Muscle of leg (tissue), 16 donors: ENCODE measurements at places on chromosomes 12 and 14.
A peak's percentile ranks its signal among the peaks of the same experiment; 100 is the strongest.

DNA sequence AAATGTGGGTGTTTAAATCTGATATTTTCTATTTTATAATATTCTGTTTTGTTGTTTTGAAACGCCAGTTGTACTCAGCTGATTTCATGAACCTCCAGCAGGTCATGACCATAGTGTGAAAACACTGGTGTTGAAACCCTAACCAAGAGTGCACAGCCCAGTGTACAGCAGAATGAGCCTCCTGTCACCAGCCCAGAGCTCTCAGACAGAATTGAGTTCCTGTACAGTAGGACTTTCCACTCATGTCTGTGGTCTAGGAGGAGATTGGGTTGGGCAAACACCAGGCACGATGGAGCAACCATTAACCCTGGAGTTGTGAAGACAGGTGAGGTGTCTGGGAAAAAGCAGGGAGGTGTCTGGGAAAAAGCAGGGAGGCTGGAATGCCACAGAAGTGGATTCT lies 908.8 kb downstream of the VRK1 start:
- DNase-seq = no peak

DNA sequence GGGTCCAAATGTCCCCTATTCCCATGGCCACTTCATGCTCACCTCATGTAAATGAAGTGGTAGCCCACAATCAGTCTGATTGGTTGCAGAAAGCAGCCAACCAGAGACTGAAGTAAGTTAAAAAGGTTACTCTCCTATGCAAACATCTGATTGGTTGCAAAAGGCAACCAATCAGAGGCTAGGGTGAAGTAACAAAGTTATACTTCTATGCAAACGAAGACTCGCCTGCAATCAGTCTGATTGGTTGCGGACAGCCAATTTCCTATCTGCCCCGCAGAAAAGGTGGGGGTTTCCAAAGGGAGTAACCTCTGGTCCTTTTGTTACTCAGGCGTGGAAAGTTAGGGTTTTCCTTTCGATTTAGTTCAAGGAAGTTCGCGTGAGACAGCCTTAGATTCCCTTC lies 208.1 kb upstream of the NEDD1 start:
- no peak for DNase-seq

- no peak for DNase-seq
Measured at GRCh38 chr12:117409286-117409685, 47.9 kb upstream of the NOS1 start.

DNA sequence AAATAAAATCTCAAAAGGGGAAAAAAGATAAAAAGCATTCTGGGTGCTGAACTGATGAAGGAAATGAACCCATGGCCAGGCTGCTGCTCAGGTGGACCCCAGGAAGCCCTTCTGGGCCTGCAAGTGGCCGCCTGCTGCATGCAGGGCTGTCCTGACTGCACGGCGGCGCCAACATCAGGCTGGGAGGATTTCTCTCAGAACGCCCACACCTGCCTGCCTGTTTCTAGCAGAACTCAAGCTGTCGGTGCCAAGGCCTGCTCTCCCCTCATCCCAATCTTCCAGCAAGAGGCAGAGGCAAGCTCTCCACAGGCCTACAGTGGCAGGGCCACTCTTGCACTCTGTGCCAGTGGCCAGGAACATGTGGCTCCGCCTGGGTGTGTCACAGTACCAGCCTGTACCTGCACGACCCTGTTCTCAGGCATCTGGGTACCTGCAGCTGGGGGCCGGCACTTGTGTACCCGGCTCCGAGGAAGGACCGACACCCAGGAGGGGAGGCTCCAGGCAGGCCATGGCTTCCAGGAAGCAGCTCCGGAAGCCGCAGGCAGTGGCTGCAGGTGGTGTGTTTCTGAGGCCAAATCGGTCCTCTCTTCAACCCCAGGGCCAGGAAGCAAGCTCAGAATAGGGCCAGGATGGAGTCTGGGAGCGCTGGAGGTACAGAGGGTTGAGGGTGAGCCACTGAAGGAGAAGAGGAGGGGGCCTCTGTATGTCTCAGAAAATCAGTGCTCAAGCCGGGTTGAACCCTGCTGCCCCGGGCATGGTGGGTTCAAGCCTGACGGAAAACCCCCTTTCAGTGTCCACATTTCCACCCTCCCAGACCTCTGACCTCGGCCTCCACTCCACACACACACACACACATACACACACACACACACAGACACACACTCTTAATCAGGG lies 2.5 kb upstream of the INF2 start:
- no peak for DNase-seq

GRCh38 chr12:28955931-28956330 lies 193.1 kb upstream of the FAR2 start:
- DNase-seq = no peak

DNA sequence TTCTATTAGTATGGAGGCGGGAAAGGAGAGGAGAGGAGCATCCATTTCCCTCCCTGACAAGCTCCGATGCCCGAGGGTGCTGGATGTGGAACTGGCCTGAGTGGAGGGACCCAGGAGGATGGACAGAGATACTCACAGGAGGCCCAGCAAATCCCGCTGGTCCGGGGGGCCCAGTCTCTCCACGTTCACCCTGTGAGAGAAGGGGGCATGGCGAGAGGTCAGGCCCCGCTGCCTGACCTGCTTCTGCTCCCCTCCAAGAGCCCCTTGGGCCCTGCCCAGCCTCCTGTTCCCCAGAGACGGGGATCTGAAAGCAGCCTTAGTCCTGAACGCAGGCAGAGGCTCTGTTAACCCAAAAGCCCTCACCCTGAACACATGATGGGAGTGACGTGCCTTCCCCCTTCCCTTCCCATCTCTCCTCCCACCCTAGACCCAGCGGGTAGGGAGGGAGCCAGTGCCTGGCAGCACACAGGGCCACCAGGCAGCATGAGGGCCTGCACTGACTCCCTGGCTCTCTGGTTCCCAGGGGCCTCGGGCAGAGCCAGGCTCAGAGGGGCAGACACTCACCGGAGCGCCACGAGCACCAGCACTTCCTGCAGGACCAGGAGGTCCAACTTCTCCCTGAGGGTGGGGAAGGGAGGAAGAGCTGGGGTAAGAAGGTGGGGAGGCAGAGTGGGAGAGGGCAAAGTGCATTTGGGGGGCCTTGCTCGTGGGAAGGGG lies 17.5 kb downstream of the TMEM106C start:
- no peak for DNase-seq

- DNase-seq = no peak
Measured at GRCh38 chr12:132635076-132635955, 16.7 kb downstream of the P2RX2 start.

GRCh38 chr12:106193394-106194215 lies 54.2 kb downstream of the CKAP4 start:
- peak; percentile 47 for DNase-seq

GRCh38 chr12:32901553-32901952 lies 5.0 kb upstream of the PKP2 start:
- no peak for DNase-seq

- DNase-seq = peak; percentile 72
Measured at GRCh38 chr14:52124791-52125684, 56.2 kb upstream of the NID2 start.

DNA sequence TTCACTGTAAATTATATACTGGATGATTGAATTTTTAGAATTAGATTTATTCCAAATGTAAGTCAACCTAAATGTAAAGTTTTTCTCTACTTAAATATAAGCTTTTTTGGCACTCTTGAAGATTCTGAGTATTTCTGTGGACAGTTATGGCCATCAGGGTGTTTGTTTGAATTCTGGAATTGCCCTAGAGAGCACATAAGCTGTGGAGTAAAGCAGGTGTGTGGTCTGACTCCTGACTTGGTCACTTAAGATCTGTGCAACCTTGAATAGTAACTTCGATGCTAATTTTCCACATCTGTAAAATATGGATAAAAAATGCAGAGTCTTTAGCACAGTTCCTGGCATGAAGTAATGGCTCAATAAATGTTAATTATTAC lies 64.4 kb downstream of the FUT8 start:
- DNase-seq = no peak

DNA sequence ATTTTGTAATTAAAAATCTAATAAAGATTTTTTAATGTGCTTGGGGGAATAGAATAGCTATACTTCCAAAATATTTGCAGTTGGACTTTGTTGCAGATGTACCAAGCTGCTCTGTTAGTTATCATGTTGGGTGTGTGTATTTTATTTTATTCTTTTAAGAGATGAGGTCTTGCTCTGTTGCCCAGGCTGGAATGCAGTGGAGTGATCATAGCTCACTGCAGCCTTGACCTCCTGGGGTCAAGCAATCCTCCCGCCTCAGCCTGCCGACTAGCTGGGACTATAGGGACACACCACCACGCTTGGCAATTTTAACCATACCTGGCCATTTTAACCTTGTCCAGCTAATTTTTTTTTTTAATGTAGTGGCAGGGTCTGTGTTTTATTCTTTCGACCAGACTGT lies 54.7 kb upstream of the MAP1LC3B2 start:
- DNase-seq = no peak

GRCh38 chr12:89817501-89818226 lies 109.0 kb upstream of the ATP2B1 start:
- no peak for DNase-seq

DNA sequence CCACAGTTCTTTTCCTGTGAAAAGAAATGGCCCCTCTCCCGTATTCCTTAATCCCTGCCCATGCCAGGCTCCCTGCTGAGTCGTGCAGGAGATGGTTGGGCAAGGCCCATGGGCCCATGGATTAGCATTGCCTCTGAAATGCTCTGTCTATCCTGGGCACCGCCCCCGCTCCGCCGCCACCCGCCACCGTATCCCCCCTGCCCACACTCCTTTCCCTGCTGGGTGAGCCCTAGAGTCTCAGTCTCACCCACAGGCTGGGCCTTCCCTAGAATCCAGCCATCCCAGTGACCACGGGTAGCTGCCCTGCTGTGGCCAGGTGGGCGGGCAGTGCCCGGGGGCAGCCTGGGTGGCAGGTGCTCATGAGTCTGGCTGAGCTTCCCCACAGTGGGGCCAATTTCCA lies 50.6 kb downstream of the TSPAN11 start:
- DNase-seq = no peak

DNA sequence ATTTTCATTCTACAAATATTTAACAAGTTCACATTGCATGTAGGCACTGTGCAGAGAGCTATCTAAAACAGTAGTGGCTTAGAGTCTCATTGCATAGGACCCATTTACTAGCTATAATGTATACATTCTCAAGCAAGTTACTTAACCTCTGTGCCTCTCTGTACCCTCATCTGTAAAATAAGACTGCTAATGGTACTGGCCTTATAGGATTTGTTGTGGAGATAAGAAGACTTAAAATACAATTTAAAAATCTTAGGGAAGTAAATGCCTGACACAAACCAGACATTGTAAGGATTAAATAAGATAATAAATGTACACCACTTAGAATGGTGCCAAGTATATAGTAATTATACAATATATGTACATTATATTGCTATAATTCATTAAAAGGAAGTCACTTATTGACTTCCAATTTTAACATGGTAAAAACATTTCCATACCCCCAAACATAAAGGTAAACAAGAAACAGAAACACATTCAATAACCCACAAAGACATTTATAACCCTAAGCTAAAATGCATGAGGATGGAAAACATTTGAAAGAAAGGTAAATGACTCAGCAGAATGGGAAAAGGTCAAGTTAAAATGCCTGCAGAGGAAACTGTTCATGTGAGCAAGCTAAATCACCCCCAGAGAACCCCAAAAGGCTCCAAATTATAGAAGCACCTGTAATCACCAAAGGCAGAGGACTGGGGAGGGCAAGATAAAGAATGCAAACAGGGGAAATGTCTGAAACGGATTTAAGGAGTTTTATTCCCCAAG lies 30.8 kb downstream of the RPS6KA5 start:
- no peak for DNase-seq

GRCh38 chr14:73246387-73247150 lies 9.3 kb downstream of the PAPLN start:
- DNase-seq = no peak

DNA sequence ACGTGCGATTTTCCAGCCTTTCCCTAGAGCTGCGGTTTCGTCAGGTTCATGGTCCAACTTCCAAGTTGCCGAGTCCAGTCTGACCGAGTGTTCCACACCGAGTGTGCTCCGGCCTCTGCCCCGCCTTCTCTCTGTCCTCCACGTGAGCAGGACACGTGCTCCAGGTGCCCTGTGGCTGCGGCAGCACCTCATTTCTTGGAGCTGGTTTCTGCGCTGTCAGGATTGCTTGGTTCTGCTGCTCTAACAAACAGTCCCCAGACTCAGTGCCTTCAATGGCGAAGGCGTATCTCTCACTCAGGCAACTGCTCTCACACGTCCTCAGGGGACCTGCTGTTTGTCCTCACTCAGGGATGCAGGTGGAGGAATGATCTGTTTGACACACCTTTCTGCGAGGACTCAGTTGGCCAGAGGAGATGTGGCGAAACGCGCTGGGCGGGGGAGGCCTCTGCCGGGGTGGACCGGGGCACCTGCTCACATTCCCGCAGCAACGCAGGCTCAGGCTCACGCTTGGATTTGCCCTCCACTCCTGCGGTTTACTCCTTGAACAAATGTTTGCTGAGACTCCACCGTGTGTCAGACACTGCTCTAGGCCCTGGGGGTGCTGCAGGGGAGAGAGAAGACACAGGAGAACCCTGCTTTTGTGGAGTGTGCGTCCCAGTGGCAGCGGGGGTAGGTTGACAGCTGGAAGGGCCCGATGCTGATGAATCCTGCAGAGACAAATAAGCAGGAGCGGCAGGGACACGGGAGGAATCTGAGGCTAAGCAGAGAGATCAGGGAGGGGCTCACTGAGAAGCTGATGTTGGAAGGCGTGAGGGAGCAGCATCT lies 63.4 kb upstream of the FBRSL1 start:
- no peak for DNase-seq

GRCh38 chr12:70971001-70971794 lies 50.7 kb upstream of the PTPRR start:
- DNase-seq = peak; percentile 91

DNA sequence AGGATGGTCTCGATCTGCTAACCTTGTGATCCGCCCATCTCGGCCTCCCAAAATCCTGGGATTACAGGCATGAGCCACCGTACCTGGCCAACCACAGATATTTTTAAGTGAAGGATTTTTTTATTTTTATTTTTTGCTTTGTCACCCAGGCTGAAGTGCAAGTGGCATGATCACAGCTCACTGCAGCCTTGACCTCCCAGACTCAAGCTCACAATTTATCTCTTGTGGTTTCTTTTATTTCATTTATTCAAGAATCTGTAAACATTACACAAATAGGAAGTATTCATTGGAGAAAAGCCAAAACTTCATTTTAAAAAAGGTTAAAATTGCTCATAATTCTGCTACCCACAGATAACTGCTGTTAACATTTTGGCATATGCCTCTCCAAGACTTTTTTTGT lies 13.3 kb downstream of the MOAP1 start:
- no peak for DNase-seq

DNA sequence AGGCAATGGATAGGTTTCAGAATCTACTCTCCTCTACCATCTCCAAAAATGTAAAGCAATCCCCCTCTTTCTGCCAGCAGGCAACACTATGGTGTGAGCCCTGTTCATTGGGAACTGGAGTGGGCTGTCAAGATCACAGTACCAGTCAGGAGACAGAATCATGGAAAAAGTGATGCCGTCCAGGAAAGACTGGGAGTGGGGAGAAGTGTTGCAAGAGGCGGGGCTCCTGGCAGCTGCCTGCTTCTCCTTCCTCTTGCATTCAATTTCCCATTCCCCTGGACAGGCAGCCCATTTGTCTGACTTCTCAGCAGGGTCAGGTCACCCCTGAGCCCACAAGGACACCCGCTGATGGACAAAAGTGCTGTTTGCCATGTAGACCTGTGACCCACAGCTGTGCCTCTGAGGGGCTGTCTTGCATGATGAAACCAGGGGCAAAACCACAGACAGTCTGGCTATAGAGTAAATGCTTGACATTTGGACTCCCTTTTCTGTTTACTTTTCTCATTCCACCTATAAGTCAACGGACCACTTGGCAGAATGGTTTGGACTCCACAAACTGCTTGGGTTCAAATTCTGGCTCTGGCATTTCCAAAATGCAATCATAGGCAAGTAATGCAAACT lies 30.1 kb upstream of the RPH3A start:
- DNase-seq = no peak
